ENCODE measurements at places on chromosomes 7 and 10.

- no peak for DNase-seq
Measured at GRCh38 chr10:112778579-112778978, 171.5 kb upstream of the TCF7L2 start.

DNA sequence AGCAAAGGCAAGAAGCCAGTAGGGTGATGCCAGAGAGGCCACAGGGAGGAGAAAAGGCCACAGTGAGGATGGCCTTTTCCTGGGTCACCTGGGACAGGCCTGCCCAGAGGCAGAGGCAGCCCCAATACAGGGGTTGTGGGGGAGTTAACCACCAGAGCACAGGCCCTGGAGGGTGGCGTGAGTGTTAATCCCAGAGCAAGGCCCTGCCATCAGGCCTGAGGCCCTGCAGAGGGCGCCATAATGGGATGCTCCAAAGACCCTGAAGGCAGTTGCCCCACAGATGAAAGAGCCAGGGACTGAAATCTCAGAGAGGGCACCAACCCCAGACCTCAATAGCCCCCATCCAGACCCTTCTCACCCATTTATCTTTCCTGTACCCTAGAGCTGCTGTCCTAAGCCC lies 23.9 kb downstream of the SLC13A4 start:
- DNase-seq = no peak

DNA sequence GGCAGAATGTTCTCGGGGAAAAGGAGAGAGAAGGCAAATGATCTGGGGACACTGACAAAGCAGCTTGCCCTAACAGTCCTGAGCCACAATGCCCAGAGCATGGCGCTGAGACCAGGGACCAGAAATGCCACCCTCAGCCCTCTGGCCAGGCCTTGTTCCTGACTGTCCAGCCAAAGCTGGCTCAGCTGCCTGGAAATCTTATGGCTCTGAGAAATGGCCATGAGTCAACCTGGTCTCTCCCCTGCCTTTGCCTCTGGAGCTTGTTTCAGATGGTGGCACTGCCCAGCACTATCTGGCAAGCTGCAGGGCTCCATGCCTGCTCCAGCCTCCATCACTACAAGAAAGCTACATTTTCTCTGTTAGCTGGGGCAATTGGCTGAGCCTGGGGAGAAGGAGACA lies 90.5 kb upstream of the PLXNA4 start:
- DNase-seq = peak; percentile 16

DNA sequence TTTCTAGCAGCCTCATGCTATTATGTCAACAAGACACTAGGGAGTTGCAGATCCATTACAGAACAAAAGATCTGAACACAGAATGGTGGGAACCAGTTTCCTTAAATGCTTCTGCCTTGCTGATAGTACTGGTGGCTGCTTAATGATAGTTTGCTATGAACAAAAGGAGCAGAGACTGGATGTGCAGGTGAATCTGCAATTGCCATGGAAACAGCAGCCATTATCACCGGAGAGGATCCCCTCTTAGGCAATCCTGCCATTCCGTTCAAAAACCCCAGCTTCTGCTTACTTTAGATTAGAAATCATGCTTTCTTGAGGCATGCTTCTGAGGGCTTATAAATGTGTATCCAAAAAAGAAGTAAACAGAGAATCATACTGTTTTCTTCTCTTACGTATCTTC lies 80.0 kb upstream of the PRKAR2B start:
- no peak for DNase-seq

- DNase-seq = no peak
Measured at GRCh38 chr10:43109671-43110249, 28.5 kb upstream of the CSGALNACT2 start.

DNA sequence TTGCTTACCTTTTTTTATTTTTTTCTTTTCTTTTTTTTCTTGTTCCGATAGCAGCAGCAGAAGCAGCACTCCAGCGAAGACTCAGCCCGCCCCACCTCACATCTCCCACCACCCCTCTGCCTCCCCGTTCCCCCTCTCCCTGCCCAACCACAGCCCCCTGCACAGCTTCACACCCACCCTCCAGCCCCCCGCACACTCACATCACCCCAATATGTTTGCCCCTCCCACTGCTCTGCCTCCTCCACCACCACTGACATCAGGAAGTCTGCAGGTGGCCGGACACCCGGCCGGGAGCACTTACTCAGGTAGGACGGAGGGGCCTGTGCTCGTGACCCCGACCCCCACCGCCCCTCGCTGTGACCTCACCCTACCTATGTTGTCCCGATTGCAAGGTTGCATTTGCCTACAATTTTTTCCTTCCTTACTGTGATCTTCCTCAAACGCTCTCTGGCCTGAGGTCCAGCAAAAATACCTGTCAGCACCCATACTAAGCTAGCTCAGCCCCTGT lies 367.2 kb upstream of the GALNT17 start:
- DNase-seq = no peak

DNA sequence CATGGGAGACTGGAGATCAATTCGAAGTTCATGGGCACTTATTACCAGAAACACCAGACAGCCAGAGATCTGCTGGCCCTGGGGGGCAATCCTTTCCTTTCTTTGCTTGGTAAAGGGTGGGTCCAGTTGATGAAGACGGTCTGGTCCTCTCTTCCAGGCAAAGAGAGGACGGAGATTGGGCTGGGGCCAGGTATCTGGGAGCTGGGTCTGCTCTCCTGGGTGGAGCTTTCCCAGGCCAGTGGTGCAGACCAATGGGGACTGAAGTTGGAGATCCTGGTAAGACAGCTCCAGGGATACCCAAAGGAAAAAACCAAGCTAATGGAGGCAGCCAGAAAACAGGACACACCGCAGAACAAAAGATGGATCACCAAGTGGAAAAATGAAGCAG lies 18.3 kb downstream of the NOD1 start:
- DNase-seq = no peak

- DNase-seq = no peak
Measured at GRCh38 chr7:21984042-21984441, 38.3 kb upstream of the CDCA7L start.

DNA sequence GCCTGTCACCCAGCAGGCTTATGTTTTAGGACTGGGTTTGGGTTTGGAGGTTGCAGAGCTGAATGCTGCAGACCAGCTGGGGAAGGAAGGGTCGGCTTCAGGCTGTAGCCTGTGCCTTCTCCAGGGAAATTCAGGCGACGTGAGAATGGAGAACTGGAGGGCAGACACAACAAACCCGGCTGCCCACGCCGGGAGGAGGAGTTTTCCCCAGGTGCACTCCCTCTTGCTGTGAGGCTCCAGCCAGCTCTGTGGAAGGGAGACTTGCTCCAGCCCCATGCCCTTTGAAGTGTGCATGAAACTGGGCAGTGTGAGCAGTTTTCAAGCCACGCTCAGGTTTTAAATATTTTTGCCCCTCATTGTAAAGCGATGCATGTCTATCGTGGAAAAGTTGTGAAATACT lies 279.1 kb downstream of the CCSER2 start:
- no peak for DNase-seq

GRCh38 chr10:53111529-53111928 lies 338.9 kb upstream of the MBL2 start:
- no peak for DNase-seq

DNA sequence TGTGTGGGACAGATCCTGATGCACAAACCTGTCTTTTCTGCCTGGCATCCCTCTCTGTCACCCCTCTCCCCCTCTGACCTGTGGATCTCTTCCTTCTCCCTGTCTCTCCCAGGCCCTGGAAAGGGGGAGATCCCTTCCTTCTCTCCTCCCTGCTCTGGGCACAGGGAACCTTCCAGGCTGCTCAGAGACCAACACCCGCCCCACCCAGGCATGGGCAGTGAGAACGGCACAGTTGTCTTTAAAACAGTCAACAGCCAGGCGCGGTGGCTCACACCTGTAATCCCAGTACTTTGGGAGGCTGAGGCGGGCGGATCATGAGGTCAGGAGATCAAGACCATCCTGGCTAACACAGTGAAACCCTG lies 34.7 kb downstream of the KCNH2 start:
- no peak for DNase-seq

DNA sequence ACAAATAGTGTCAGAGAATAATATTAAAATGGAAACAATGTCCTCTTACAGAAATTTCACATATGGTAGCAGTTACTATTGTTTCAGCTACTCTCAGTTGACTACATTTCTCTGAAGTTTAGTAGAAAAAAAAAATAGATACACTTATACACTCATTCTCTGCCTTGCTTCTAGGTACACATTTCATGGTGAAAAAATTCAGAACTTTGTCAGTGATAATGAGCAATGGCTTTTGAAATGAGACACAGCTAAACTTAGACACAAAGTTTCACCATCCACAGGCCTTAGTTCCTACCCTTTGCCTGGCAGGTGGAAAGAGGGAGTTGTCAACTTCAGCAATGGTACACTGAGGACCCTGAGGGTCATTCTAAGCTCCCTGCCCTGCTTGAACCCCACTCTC lies 69.2 kb downstream of the CPVL start:
- DNase-seq = no peak

DNA sequence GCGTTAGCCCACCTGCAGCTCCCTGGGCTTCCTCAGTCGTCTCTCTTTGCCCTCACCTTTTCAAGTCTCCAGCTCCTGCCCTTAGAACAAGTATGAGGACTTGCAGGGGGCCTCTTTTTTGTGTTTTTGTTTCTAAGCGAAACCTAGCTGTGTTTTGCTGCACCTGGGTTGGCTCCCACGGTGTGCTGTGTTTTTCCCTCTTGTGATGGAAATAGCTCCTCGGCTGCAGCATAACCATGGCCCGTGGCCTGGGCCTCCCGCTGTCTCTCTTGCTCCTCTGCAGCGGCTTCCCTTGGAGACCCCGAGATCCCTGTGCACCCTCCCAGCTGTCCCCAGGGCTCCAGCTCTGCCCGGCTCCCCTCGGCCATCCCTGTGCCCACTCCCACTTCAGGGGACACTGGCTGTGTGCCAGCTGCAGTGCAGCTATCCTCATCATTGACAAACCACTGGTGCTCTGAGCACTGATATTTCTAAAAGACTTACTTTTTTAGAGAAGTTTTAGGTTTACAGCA lies 75.6 kb upstream of the TCERG1L start:
- DNase-seq = no peak

DNA sequence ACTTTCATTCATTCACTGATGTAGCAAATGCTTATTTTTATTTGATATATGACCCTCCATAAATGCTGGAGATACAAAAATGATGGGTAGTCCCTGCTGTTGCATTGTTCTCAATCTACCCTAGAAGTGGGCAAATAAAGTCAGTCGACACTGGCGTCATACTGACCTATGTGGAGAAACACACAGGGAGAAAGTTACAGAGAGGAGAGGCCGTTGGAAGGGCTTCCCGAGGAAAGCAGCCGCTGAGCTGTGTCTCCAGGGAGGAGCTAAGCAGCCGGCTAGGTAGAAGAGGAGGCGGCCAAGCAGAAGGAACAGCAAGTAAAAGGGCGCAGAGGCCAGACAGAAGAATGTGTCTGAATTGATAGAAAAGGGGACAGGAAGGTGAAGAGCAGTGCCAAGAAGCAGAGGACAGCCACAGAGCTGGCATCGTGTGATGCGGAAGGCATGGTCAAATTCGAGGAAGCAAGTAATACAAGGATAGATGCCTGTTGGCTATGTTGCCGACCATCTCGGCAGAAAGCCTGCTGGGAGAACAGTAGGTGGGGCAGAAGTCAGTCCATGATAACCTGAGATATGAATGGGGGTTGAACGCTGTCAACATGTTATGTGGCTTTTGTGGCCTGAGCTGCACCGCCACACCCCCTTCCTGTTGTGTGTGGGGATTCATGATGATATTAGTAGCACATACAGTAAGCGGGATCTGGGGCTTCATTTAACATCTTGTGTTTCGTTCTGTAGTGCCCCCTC lies 25.9 kb downstream of the ST8SIA6 start:
- no peak for DNase-seq

- DNase-seq = no peak
Measured at GRCh38 chr7:73366990-73367389, 39.0 kb downstream of the FKBP6 start.

GRCh38 chr7:88396295-88396947 lies 89.7 kb upstream of the STEAP4 start:
- DNase-seq = no peak

DNA sequence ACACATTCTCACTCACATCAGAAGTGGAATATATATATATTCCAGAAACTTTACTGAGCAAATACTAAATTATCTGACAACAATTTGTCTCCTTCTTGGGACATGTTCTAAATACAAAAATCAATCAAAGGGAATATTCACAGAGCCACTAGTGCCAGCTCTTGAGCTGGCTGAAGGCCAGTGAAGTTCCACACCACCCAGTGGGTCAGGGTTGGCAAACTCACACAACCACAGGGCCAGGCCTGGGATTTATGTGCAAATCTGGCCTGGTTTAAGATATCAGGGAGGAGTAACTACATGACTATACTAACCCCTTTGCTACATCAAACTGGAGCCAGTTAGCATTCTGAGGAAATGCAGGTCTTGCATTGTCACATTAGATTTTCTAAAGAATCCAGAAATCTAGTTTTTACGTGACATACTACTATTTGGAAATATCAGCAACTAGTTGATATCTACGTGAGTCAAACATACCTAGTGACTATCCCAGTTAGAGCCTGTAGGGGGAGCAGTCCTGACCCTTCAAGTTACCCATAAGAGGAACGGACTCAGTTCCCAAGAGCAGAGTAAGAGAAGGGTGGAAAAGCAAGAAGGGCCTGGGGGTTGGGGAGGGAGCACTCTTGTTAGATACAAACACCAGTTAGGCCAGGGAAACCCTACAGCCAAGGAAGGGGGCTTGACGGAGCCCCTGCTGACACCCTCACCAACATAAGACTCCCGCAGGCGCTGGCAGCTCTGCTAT lies 600.4 kb downstream of the KCNMA1 start:
- no peak for DNase-seq

GRCh38 chr10:102599565-102600327 lies 44.5 kb upstream of the TRIM8 start:
- DNase-seq = no peak

DNA sequence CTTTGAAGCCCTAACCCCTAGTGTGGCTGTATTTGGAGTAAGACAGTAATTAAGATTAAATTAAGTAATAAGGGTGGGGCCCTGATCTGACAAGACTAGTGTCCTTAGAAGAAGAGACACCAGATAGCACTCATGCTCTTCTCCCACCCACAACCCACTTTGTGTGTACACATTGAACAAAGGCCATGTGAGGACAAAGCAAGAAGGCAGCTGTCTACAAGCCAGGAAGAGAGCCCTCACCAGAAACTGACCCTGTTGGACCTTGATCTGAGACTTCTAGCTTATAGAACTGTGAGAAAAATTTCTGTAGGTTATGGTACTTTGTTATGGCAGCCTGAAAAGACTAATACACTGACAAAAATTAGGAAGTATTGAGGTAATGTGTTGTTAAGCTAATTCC lies 59.8 kb downstream of the ZFAND4 start:
- no peak for DNase-seq

GRCh38 chr7:51065766-51066165 lies 250.8 kb downstream of the COBL start:
- no peak for DNase-seq

DNA sequence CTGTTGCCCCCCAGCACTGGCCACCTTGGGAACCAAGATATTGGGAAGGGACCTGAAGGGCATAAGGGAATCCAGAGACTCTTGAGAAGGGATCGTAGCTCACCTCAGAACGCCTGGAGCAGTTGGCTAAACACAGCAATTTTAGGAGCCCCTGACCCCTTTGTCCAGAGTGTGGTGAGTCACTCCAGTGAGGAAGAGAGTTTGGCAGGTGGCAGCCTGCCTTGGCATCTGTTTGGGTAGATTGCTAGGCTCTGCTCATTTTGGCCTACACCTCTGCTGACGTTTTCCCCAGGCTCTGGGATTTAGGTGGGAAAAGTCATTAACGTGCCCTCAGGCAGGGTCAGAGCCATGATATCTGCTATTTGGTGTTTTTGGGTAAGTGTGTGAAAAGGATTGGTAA lies 100.6 kb downstream of the GRB10 start:
- no peak for DNase-seq

All from AG08396 (cell line).